ENCODE measurements at places on chromosomes 12 and 14.

DNA sequence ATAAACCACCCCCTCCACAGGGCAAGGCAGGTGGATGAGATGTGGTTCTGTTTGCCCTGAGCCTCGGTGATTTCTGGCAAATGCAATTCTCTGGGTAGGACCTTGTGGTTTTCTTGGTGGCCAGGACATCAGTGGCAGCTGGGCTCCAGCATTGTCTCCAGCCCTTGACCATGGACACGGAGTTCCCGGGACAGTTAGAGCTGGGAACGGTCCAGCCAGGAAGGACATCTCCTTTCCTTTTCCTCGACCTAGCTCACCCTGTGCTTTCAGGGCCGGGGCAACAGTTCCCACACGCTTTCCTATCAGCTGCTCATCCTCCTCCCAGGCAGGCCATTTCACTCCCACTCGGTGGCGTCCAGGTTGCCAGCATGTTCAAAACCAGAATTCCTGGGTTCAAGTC, 9.2 kb downstream of the SERPINA4 start:
- DNase-seq = no peak

DNA sequence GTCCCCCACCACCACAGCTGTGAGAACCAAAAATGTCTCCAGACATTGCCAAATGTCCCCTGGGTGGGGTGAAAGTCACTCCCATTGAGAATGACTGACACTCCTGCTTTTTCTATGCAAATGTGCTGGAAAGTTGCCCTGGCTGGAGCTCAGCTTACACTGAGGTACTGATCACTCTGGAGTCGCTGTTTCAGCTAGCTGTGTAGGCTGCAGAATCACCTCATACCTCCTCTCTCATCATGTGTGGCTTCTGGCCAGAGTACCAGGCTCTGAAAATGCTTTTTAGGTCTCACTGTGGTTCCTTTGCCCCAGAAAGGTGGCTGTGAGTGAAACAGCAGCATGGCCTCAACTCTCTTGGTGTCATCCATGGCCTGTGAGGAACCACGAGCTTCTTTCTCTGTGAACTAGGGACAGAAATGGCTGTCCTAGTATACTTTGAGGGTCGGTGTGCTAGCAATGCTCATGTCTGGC, 414.4 kb downstream of the DPF3 start:
- no peak for DNase-seq

DNA sequence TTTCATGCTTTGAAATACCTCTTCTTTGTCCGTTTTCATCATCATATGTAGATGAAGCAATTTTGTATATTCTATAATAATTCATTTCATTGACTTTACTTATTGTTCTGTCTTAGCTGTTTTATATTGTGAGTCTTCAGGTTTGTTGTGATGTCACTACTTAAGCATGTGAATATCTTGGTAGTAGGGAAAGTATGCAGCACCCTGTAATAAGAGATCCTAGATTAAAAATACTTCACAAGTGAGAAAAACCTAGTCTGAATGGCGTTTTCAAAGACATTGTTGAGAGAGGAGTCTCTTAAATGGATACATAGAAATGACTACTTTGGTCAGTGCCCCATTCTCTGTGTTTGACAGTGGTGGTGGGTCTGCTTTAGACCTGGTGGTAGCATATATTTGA, 61.4 kb downstream of the SLC16A7 start:
- no peak for DNase-seq

DNA sequence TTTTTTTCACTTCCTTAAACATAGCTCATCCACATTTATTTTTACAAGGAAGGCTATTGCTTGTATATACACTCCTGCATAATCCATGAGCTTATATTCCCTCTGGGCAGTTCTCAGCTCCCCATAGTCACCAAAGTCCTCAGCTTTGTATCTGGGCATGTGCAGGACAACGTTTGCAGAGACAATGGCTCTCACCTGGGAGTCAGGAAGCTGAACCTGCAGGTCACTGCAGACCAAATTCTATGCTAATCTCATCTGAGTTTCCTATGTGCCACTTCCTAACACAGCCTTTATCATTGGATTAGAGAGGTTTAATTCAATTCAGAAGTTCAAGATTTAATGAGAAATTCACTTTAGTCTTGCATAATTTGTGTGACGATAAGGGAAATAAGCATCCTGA, 131.5 kb downstream of the KCNK10 start:
- DNase-seq = no peak
